HCT116 (cell line): ENCODE measurements at places on chromosomes 12 and 14. TPM values are rescaled to one million over a fixed set of nuclear protein-coding genes. Genes with fewer than 3 reads are reported as not detected.

DNA sequence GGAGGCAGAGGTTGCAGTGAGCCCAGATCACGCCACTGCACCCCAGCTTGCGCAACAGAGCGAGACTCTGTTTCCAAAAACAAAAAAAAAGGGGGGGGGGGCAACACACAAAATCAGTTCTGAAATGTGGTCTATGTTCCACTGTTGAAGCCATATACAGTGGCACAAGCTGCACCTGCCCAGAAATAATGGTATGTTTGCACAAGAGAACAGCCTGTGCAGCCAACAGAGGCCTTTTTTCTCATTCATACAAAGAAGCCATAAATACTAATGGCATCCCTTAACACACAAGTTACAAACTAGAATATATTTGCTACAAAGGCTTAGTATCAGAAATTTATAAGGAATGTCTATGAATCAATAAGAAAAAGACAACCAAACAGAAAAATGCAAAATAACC is 37.1 kb downstream of the ITPR2 start:
- no peak for DNase-seq

- DNase-seq, result no peak
These were observed 92.0 kb downstream of the ITPR2 start for GRCh38 chr12:26740991-26741390.

GRCh38 chr12:122207391-122207790 is 3.9 kb downstream of the B3GNT4 start:
- no peak for DNase-seq

Gene RNASE1
- total RNA-seq, result 3.3 TPM

- DNase-seq, result no peak
These were observed 47.5 kb downstream of the BEGAIN start for GRCh38 chr14:100539766-100540140.

GRCh38 chr12:29610473-29611170 is 113.1 kb upstream of the OVCH1 start:
- no peak for DNase-seq

- no peak for DNase-seq
These were observed 206.4 kb downstream of the DIO2 start for GRCh38 chr14:80004871-80005270.

GRCh38 chr12:47356129-47356700 is 276.5 kb upstream of the AMIGO2 start:
- no peak for DNase-seq

- no peak for DNase-seq
These were observed 21.8 kb downstream of the VASH1 start for GRCh38 chr14:76782885-76783566.

DNA sequence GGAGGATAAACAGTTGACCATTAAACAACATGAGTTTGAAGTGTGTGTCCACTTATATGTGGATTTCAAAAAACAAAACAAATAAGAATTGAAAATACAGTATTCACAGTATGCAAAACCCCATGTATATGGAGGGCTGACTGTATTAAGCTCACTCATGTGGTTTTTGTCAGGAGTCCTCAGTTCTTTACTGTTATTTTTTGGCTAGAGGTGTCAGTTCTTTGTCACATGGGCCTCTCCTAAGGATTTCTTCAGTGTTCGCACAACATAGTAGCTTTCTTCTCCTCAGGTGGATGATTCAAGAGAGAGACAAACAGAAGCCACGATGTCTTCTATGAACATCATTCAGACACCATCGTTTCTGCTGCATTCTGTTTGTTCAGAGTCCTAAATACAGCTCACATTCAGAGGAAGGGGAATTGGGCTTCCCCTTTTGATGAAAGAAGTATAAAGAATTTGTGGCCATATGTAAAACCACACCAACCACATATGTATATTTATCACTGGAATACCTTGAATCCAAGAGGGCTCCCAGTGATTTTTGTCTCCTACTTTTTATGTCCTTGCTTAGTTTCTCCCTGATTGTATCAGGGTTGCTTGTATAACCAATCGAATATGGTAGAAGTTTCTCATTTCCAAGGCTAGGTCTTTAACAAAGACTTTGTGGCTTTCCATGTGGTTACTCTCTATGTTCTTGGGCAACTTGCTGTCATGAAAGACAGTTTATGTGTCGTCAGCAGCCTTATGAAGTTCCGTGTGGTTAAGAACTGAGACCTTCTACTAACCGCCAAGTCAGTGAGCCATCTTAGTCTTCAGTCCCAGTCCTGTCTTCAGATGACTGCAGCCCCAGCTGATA is 18.9 kb downstream of the MNAT1 start:
- no peak for DNase-seq

Gene PIGH
- total RNA-seq, result 20.9 TPM

Gene FOXA1
- total RNA-seq, result 1.3 TPM

Gene LMNTD1
- not detected for total RNA-seq

DNA sequence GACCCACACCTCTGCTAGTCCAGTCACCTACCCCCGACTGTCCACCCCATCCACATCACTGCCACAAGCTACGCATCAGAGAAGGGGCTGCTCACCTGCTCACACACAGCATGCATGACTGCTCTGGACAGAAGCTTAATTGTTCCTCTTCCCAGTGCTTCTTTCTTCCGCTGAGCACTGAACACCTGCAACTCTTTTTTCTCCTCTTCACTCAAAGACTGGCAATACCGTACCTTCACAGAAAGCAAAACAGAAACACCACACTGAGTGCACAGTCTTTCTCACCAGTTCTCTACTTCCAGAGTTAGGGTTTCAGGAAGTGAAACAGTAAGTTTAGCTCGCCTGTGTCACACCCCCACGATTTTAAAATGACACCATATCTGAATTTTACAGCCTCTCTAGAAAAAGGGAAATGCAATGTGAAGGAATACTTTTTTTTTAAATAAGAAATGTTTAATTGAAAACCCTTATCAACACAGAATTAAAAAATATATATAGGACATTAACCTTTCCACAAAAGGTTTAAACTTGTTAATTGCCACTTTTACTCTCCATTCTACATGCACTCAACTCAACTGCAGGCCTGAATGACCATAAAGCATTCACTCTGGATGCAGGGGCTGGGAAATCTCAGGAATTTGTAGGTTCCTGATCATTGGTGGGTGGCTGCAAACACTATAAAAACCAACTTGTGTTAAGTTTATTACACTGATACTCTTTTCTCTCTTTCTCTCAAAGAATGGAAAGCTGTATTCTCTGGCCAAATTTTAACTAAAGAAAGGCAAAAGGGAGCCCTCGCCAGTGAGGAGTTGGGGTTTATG is 120.0 kb downstream of the PRICKLE1 start:
- no peak for DNase-seq

Gene IL23A
- 0.59 TPM for total RNA-seq

DNA sequence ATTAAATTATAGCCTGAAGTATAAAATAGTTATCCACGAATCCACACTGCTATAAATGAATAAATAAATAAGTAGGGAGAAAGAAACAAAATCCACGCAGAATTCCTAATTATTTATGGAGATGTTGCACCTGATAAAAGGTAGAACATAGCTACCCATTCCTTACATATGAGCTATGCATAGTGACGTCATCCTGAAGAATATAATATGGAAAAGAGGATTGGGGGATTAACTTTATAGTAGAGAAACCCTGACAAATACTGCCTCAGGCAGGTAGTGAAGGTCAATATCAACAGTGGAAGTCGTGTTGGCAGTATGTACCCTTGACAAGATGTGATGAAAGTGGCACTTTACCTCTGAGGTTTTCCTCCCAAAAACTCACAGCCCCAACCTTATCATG is 82.5 kb downstream of the PLCZ1 start:
- no peak for DNase-seq

Gene CD27
- total RNA-seq, result 0.25 TPM

Gene ESRRB
- total RNA-seq, result 1.9 TPM

- no peak for DNase-seq
These were observed 442.5 kb upstream of the PDE3A start for GRCh38 chr12:19925841-19926240.

DNA sequence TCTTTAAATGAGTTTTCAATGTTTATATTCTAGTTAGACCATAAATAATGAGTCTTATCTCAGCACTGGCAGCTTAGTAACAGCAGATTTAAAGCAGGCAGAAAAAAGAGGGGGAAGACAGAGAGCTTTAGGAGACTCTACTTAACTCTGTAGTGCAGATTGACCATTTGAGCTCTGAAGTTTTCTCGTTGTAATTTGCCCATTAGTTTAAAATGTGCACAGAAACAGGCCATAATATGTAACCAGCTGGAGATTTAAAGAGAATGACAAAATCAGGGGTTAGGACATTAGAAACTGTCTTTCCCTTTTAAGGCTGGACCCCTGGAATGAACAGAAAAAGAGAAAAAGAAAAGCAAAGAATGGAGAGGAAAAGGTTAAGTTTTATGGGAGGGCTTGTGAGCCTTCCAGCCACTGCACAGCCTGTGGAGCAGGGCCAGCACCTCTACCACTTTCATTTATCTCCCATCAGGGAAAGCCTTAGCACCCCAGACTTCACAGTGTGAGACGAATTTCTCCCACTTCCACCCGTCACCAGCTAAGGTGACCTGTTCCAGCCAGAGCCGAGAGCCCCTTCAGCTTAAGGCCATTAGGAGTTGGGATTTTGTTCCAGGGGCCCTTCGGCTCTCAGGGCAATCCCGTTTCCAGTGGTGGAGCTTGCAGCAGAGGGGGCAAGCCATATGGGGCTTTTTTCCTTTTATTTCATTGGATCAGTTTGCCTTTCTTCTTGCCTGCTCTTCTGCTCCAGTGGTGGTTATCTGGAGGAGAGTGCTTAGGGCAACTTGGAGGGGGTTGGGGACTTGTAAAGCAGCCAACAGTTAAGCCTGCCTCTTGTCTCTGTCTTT is 8.0 kb downstream of the IL22 start:
- no peak for DNase-seq
